NCI-H345 (cell line): ENCODE measurements at places on chromosomes 13 and 19.

- DNase-seq = no peak
Measured at GRCh38 chr13:99380921-99381645, 73.9 kb upstream of the GPR183 start.

GRCh38 chr19:49862391-49863253 is 4.8 kb downstream of the PNKP start:
- no peak for DNase-seq

GRCh38 chr19:55206664-55207500 is 2.4 kb downstream of the PTPRH start:
- peak; percentile 29 for DNase-seq

DNA sequence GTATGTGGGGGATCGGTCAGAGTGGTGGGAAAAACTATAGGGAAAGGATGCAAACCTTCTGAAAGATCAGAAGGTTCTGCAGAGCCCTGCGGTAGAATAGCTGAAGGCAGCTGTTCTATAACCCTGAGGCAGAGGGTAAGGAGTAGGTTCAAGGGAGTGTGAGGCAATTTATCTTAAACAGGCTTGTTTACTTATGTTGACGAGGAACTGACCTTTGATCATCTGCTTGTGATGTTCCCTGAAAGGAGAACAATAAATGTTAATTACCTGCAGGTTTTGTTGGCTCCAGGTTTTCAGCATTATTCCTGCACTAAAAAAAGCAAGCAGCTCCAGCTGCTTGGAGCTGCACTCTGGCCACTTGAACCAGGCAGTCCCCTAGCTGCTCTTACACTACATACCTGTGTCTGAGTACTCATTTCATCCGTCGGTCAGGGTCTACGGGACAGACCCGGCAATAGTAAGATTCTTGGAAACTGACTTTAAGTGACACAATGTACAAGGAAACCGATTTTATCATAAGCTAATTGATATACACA is 202.1 kb downstream of the TBC1D4 start:
- DNase-seq = no peak

DNA sequence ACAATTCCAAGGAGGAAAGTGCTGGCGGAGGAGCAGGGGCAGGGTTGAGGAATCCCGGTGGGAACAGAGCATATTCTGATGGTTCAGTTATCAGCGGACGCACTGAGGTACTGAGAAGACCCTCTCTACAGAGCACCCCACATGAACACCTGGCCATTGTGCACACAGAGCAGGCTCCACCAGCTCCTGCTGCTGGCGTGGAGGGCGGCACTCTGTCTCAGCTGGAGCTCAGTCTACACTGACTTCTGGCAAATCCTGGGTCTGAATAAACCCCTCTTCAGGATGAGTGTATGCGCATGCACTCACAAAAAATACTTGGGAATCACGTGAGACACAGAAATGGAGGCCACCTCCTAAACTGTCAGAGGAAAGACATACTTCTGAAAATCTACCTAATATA is 114.4 kb upstream of the IRS2 start:
- DNase-seq = peak; percentile 10

- DNase-seq = peak; percentile 59
Measured at GRCh38 chr19:6021878-6022569, 44.1 kb upstream of the RANBP3 start.

DNA sequence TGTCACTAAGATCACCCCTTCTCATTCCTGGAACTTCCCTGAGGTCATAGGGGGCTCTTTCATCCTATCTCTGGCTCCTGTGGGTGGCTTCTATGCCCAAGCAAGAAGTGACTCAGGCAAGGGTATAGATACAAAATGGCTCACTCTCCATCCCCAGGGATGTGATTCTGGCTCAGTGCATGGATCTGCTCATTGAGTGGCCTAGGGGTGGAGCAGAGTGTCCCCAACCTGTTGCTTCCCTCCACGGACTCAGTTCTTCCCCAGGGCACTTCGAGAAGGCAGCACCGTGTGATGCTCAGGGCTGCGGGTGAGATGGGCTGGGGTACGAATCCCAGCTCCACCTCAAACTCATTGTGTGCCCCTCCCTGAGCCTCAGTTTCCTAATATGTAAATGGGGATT is 136.4 kb downstream of the PTPRS start:
- DNase-seq = no peak

DNA sequence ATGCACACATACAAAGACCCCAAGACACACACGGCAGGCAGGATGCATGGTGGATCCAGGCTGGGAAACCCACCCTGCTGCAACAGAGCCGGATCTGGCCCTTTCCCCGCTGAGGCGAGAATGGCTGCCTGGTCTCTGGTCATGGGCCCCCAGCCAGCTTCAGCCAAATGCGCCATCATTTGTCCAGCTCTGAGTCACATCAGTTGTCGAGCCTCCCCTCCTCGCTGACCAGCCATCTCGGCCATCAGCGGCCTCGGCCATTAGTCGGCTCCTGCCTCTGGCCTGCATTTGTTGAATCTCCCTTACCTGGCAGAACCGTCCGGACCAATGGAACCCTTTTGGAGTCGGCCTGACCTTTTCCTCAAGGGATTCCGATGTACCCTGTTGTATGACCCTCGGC is 38.5 kb upstream of the POU2F2 start:
- DNase-seq = no peak

GRCh38 chr13:43537124-43537523 is 249.6 kb downstream of the ENOX1 start:
- no peak for DNase-seq

GRCh38 chr13:43986421-43986981 is 106.8 kb downstream of the LACC1 start:
- DNase-seq = peak; percentile 72

- DNase-seq = no peak
Measured at GRCh38 chr19:4208385-4209094, 20.8 kb upstream of the EBI3 start.

DNA sequence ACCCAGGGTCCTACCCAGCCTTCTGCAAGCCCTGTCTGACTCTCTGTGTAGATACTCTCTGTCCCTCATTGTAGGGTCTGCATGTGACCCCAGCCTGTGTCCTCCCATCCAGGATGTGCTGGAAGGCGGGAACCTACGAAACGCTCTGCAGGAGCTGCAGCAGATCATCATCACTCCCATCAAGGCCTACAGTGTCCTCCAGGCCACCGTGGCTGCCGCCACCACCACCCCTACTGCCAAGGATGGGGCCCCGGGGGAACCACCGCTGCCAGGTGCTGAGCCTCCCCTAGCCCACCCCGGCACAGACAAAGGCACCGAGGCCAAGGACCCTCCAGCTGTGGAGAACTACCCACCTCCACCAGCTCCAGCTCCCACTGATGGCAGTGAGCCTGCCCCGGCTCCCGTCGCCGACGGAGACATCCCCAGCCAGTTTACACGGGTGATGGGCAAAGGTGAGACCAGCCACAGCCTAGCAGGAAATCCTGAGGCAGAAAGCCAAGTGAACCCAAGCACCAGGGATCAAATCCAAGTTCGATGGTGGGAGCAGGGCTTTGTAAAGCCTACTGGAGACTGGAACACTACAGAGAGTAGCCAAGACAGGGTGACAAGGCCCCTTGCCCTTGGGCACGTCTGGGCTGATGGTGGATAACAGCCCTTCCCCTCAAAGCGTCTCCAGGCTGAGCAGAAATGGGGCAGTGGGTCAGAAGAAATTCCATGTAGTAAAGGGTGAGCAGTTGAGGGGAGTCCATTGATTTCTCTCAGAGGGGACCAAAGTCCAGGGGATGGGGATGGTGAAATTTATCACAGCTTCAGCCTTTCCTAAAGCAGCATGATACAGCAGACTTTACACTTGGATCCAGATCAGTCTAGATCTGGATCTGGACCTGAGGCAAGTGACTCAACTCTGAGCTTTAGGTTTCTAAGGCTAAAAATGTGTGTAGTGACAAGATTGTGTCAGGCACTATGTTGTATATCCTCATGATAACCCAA is 13.2 kb downstream of the PAF1 start:
- DNase-seq = no peak

DNA sequence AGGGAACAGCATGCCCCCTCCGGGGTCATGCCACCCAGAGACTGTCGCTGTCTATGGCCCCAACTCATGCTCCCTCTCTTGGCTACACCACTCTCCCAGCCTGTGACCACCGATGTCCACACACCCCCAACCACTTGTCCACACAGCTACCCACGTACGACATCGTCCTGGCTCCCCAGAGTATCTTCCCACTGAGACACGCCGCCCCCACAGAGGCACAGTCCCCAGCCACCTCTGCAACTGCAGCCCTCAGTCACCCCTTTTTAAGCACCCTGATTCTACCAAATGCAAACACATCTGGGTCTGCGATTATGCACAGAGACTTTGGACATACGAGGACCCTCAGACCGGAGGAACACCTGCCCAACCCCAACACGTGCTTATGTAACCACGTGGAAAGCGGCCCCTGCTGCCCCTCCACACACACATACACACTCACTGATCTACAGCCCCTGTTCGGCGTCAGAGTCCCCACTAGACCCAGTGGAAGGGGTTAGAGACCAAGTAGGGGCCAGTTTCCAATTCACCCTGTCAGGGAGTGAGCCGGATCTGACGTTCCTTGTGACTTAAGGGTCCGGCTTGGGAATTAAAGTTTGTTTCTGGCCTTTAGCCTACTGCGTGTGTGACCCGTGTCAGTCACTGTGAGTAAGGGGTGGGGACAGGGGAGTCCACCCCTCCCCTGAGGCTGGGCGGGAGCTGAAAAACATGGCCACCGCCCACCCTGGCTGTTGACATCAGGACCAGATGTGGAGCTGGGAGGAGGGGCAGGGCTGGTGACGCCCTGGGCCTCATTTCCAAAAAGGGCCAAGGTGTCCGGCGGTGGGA is 11.9 kb upstream of the AXL start:
- DNase-seq = no peak

DNA sequence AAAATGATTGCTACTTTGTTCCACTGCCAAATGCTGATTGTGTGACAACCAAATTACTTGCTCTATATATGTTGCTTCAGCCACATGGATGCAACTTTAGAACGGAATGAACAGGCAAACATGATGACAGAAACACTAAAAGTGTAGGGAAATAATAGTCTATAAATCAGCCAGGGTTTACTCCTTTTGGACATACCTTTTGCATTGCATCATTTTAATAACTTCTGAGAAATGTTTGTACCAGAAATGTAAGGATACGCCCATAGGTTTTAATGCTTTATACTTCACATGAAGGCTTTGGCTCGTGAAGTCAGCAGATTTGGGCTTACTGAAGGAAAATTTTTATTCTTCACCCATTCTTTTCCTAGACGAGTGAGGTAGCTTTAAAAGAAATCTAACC is 141.0 kb downstream of the POSTN start:
- no peak for DNase-seq

- DNase-seq = no peak
Measured at GRCh38 chr13:36362251-36362650, 16.1 kb upstream of the SPART start.

DNA sequence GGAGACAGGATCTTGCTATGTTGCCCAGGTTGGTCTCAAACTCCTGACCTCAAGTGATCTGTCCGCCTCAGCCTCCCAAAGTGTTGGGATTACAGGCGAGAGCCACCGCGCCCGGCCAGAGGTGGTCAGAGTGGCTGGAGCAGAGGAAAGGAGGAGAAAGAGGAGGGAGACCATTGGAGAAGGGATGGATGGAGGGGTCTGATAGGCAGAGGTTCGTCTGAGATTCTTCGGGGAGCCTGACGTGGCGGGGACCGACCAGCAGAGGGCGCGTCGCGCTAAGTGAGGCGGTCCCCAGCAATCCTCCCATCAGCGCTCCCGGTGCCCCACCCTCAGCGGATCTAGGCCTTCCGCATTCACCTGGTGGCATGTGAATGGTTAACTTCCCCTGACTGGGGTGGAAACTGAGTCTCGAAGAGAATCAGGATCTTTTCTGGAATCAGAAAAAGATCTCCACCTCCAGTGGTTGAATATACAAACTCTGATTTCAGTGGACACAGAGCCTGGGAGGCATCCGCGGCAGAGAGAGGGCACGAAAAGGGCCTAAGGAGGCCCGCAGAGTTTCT is 8.8 kb downstream of the GTPBP3 start:
- peak; percentile 57 for DNase-seq

DNA sequence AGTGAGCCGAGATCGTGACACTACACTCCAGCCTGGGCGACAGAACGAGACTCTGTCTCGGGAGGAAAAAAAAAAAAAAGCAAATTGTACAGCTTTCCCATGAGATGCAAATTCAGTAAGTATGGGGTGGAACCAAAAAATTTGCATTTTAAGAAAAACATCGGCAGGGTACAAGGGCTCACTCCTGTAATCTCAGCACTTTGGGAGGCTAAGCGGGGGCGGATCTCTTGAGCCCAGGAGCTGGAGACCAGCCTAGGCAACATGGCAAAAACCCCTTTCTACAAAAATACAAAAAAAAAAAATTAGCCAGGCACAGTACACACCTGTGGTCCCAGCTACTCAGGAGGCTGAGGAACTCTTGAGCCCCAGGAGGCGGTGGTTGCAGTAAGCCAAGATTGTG is 91.2 kb downstream of the ELF1 start:
- DNase-seq = no peak

- no peak for DNase-seq
Measured at GRCh38 chr13:100536643-100537180, 51.9 kb downstream of the GGACT start.

DNA sequence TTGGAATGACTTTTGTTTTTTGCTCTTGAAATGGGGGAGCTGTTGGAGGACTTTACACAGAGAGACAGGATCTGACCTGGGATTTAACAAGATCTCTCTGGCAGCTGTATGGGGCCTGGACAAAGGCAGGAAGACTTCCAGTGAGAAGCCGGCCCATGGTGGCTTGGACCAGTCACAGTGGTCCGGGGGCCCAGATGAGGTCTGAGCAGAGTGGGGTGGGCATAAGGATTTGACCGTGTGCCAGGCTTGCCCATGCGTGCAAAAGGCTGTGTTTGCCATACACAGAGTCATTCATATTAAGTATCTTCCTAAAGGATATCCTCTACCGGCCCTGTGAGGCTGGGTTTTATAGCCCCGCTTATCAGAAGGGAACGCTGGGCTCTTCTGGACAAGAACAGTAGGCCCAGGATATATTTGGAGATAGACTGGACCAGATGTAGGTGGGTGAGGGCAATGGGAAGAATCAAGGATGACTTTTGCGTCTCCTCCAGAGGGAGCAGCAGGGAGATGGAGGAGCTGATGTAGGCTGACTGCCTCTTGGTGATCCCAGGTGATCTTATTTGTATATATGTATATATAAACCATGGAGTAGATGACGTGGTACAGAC is 4.1 kb downstream of the SPACA6 start:
- no peak for DNase-seq

GRCh38 chr13:91661692-91662490 is 263.5 kb downstream of the GPC5 start:
- DNase-seq = no peak

- DNase-seq = peak; percentile 56
Measured at GRCh38 chr19:35851213-35852028, 883 bp downstream of the NPHS1 start.
